ENCODE measurements at places on chromosomes 2 and 18.
A peak's percentile ranks its signal among the peaks of the same experiment; 100 is the strongest.

- DNase-seq: no peak
These were observed 294.3 kb downstream of the SRBD1 start for GRCh38 chr2:45316576-45317338.

DNA sequence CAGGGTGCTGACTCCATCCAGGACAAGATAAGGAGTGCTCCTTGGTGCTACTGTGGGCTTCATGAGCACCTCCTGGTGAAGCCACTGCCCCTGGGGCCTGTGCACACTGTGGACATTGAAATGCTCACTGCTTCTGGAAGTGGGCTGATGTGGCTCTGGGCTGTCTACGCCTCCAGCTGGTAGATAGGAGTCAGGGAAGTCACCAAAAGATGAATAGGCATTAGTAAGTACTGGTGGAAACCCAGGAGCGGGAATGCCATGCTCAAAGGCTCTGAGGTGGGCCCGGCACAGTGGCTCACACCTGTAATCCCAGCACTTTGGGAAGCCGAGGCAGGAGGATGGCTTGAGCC, 79.2 kb upstream of the MSH2 start:
- no peak for DNase-seq

DNA sequence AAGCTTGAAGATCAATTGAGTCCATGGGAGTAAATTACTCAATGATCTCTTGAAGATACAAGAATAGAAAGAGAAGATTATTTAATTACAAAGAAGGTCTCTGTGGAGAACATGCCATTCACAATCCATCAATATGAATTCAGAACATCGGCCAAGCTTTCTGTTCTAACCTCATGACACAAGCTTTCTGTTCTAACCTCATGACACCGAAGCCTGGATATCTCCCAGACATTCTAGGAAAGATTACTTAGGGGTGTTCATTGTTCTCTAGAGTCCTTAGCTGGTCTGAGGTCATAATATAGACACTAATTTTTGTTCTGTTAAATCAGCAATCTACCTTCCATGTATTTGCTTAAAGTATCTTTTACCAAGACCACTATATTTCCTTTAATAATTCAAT, 95.5 kb downstream of the RDH14 start:
- no peak for DNase-seq

DNA sequence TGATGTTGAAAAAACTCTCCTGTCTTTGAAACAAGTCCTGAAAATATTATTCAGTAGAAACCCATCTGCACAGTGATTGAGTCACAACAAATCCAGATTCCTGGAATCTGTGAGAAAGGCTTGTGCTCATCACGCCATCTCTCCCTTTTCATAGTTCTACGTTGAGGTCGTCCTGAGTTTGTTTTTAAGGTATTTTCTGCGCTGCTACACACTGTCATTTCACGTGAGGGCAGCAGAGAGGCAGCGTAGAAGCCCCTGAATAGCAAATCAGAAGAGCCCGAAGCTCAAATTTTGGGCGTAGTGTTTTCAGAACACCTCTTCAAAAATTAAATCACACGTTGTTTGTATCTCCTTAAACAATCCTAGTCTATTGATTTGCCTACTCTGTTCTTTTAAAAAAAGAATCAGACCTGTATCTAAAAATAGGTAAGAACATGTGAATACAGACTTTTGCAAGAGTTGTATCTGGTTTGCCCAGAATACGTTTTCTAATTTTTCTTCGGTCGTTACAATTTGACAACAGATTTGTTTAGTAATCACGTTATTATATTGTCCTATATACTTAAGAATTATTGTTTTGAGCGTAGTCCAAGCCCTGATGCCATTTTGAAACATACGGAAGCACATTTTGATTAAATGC, 61.6 kb upstream of the SLC38A11 start:
- DNase-seq: no peak

DNA sequence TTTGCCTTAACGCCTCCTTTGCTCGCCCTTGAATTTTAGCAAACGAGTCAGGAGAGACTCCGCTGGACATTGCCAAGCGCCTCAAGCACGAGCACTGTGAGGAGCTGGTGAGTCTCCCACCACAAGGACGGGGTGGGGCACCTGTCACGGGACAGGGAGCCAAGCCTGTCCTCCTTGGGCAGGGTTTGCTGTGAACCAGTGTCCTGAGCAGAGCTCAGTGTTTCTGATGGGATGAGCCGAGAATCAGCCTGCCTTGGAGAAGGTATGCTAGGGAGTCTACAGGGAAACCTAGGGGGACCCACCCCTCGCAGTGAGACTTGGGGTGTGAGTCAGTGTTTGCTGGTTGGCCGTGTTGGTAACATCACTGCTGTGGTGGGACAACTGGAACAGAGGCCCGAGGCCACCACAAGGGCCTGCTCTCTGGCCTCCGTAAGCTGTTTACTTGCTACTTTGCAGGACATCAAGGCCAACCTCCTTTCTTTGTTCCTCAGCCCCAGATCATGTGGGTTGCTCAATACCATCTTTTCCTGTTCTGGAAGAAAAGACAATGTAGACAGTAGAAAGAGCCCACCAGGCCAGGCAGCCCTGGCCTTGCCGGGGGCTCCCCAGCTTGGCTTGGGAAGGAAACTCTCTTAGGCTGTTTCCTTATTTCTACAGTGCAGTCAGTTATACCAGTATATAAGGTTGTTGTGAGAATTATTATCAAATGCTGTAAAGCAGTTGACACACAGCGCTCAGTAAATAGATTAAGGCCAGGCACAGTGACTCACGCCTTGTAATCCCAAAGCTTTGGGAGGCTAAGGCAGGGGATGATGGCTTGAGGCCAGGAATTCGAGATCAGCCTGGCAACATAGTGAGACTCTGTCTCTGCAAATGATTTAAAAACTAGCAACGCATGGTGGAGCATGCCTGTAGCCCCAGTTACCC, 42.4 kb downstream of the ITGB1BP1 start:
- peak; percentile 46 for DNase-seq

GRCh38 chr18:68839701-68840100, 41.8 kb downstream of the CCDC102B start:
- no peak for DNase-seq

DNA sequence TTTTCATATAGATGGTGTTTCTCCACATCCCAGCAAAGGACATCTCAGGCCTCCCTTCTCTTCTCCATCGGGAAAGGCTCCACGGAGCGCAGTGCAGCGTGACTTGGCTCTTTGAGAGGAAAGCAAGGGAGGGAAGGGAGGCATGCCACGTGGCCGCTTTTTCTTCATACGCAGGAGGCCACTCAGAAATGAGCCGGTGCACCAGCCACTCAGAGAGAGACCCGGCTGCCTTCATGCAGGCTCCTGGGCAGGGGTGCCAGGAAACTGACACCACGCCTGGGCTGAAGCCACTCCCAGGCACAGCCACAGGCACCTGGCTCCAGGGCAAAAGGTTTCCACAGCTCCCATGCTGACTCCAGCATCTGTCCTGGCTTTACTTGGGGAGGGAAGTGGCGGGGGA, 11.1 kb upstream of the LOXHD1 start:
- no peak for DNase-seq

DNA sequence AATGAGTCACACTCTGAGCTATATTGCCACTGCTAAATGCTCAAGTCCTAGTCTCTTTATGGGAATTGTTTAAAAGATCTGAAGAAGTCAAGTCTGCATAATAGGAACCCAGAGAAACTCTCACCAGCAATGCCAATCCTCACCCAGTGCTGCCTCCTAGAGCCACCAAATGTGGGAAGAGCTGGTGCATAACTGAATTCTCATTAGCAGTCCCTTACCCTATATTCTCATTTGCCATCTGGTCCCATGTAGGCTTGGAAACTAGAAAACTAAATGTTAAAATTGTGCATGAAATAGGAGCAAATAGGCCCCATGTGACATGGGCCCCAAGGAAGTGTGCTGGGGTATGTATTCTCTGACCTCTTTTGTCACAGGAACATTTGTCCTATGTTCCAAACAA, 224.4 kb upstream of the SMAD2 start:
- DNase-seq: no peak
